ENCODE measurements at places on chromosomes 13 and 19. TPM values are rescaled to one million over a fixed set of nuclear protein-coding genes. Genes with fewer than 3 reads are reported as not detected.

Gene METTL21C
- not detected for total RNA-seq

Gene ZNF547
- 1.3 TPM for total RNA-seq

- no peak for DNase-seq
Measured at GRCh38 chr19:54433697-54434096, 15.3 kb upstream of the LENG8 start.

DNA sequence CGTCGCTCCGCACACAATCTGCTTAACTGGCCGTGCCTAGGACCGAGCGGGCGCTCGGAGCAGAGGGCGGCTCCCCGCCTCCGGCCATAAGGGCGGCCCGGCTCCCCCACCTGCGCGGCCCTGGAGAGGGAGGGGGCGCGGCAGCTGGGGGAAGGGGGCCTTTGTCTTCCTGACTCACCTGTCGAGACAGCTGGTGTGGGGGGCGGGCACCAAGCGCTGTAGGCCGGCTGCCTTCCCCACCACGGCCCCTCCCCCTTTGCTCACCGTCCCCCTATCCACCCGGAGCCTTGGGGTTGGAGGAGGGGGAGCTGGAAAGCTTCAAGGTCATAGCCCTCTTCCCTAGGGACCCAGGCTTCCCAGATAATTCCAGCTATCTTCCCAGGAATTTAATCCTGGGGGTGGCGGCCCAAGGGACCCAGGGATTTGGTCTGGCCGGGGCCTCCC is 1.2 kb downstream of the VASP start:
- DNase-seq: peak; percentile 66

DNA sequence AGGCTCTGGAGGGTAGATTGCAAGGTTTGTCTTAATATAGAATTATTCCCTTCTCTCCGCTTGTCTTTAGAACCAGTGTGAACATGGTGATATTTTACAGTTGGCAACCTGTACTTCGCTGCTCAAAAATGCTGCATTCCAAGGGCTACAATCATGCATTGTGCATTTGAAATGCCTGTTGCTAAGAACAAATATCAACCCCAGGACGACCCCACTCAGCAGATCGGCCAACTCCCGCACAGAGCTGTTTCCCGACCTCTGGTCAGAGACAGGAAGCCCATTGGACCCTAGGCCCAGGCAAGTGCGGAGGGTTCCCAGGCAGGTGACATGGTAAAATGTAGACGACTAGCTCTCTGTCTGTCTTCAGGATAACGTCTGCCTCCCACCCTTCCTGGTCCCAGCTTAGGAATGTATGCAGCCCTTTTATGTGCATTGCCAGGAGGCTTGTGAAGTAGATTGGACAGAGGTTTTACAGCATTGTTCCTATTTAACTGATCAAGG is 263.5 kb downstream of the FOXO1 start:
- no peak for DNase-seq

Measured in activated naive CD4-positive, alpha-beta T cell treated with anti-CD3 and anti-CD28 coated beads for 36 hours (primary cell).